ENCODE measurements at places on chromosomes 1 and 21.
A peak's percentile ranks its signal among the peaks of the same experiment; 100 is the strongest.

- no peak for DNase-seq
These were observed 127.6 kb downstream of the C1orf21 start for GRCh38 chr1:184514447-184514846.

DNA sequence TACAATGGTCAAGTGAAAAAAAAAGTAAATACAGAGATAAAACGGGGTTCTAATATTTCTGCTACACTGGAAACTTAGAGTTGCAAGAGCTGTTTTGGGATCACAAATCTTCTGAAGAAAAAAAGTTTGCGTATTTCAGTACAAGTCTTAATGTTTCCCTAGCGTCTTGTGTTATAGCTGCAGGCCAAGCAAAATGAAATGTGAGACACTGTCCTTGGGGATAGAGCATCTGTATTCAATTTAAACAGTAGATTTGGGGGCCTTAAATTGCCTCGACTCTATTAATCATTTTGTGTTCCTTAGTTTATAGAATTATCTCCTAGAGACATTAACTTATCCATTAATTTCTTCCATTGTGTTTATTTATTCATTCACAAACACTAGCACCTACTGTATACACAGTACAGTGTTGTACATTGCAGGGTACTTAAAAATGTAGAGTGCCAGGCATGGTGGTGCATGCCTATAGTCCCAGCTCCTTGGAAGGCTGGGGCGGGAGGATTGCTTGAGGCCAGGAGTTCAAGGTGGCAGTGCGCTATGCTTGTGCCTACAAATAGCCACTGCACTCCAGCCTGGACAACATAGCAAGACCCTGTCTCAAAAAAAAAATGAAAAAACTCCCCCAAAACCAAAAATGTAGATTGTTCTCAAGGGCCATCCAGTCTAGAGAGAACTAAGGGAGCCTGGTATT, 7.9 kb downstream of the DISC1 start:
- no peak for DNase-seq

DNA sequence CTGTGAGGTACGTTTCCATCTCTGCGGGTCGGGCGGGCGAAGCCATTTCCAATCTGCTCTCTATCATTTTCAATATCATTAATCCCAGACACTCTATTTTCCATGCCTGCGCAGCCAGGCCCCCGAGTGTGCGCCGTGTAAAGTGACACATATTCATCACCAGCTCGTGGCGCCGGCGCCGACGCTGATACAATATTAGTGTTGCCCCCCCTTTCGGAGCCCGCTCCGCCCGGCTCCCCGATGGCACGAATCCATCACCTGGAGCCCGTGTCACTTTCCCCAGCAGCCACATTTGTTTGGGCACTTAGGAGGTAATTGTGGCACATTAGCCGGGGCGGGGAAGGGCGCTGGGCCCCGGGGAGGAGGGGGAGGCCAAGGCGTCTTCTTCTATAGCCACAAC, 33.7 kb upstream of the DMBX1 start:
- no peak for DNase-seq

DNA sequence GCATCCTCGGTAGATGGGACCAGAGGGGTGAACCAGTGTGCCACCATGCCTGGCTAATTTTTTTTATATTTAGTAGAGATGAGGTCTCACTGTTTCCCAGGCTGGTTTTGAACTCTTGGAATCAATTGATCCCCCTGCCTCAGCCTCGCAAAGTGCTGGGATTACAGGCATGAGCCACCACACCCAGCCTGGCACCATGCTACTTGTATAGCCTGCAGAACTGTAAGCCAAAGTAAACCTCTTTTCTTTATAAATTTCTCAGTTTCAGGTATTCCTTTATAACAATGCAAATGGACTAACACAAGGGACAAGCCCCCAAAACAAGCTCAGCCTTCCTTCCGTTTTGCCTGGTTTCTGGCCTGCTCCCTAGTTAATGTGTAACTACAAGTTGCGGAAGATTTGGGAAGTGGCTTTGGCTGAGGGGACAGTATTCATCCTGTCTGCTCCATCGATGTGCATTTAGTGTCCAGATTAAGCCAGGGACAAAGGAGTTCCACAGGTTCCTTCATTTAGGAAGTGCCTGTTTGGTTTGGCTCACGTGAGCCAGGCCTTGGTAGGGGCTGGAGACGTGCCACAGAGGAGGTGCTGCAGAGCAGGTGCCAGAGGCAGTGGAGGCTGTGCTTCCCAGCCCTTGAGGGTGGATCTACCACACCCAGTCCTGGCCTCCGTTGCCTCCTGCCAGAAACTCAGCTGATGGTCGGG, 4.4 kb downstream of the AVPR1B start:
- DNase-seq, result no peak

GRCh38 chr1:168373869-168374268, 93.2 kb downstream of the TBX19 start:
- no peak for DNase-seq

DNA sequence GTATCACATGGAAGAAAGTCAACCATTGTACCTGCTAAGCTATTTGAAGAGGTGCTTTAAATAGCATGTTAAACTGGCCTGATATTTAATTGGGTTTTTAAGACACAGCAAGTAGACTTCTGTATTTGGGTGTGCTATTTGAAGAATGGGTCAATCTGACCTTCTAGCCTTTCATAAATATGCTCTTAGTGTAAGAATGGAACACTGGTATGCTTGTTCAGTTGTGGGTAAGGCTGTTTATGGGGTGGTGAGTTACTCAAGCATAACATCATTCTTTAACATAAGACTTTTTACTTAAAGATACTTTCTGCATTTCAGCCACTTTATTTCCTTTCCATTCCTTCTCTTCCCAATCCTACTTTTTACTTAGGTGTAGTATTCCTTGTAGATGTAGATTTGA, 21.4 kb downstream of the AHCYL1 start:
- no peak for DNase-seq

GRCh38 chr1:236718328-236718727, 32.0 kb downstream of the ACTN2 start:
- no peak for DNase-seq

- DNase-seq, result no peak
These were observed 1.8 kb downstream of the ZBED6 start for GRCh38 chr1:203797216-203797615.

DNA sequence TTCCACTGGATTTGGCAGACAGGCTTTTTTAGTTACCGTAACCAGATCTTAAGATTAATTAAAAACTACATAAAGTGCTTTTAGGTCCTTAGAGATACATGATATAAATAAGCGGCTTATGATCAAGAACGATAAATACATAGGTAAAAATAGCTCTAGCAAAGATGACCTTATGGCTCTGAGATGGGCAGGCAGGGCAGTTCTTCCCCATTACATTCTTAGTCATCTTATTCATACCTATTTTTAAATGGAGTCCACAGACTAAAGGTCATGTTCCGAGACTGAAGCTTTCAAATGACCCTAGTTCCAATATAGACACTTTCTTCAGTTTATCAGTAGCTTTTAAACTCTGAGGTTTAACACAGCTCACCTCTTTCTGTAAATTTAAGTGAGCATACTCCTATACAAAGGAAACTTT, 4.3 kb downstream of the MCL1 start:
- peak; percentile 30 for DNase-seq

GRCh38 chr1:5221451-5221850, 567.0 kb downstream of the AJAP1 start:
- DNase-seq, result no peak

DNA sequence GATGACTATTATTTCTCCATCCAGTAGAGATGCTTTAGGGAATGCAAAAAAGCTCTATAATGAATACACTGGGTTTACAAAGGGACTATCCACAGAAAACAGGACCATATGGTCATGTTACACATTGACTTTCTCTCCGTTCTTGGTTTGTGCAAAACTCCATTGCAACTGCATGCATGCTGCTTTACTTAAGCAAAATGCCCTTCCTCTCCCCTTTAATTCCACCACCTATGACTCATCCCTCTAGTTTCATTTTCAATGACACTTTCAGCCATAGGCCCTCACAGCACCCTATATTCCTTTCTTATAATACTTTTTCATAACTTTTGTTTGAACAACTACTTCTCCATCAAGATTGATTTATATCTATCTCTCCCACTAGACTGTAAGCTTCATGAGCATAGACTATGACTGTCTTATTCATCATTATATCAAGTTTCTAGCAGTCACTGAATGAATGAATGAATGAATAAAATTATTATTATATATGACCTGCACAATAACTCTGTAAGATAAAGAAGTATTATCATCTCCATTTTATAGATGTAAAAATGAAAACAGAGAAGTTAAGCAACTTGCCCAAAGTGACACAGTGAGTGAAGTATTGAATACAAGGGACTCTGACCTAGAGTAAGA, 248.9 kb downstream of the PLPP3 start:
- no peak for DNase-seq

Measured in CD4-positive, alpha-beta T cell treated with Interleukin-21 for 1 hour (primary cell).